Upper lobe of right lung (tissue), 1 donor: ENCODE measurements at places on chromosomes 12 and 14.

GRCh38 chr14:38309522-38310277, 53.8 kb upstream of the CLEC14A start:
- H3K36me3 ChIP-seq: no peaks in the 10 kb centered on the region
- no peak overlapping the region for H3K4me3 ChIP-seq
- H3K27ac ChIP-seq: no peak overlapping the region
- H3K27me3 ChIP-seq: no peaks in the 10 kb centered on the region
- H3K4me1 ChIP-seq: no peaks in the 10 kb centered on the region

GRCh38 chr12:76864791-76865400, 13.9 kb downstream of the CSRP2 start:
- H3K36me3 ChIP-seq: no peaks in the 10 kb centered on the region
- H3K4me3 ChIP-seq: no peak overlapping the region
- H3K27ac ChIP-seq: no peak overlapping the region
- DNase-seq: no peak
- H3K27me3 ChIP-seq: no peaks in the 10 kb centered on the region
- H3K4me1 ChIP-seq: no peaks in the 10 kb centered on the region

GRCh38 chr14:33834466-33835260, 116.2 kb downstream of the EGLN3 start:
- H3K4me1 ChIP-seq: no peaks in the 10 kb centered on the region
- H3K27ac ChIP-seq: no peak overlapping the region
- no peaks in the 10 kb centered on the region for H3K36me3 ChIP-seq
- DNase-seq: no peak
- no peak overlapping the region for H3K4me3 ChIP-seq

- H3K36me3 ChIP-seq: no peaks in the 10 kb centered on the region
- no peak overlapping the region for H3K4me3 ChIP-seq
- H3K27me3 ChIP-seq: no peaks in the 10 kb centered on the region
These were observed 37.1 kb upstream of the PELI2 start for GRCh38 chr14:56081139-56081538.

- no peak overlapping the region for H3K4me3 ChIP-seq
- peaks cover 33% of the 10 kb centered on the region for H3K36me3 ChIP-seq
- no peaks in the 10 kb centered on the region for H3K4me1 ChIP-seq
- no peak for DNase-seq
- H3K27me3 ChIP-seq: no peaks in the 10 kb centered on the region
These were observed 35.5 kb downstream of the TCTN1 start for GRCh38 chr12:110649341-110649847.

DNA sequence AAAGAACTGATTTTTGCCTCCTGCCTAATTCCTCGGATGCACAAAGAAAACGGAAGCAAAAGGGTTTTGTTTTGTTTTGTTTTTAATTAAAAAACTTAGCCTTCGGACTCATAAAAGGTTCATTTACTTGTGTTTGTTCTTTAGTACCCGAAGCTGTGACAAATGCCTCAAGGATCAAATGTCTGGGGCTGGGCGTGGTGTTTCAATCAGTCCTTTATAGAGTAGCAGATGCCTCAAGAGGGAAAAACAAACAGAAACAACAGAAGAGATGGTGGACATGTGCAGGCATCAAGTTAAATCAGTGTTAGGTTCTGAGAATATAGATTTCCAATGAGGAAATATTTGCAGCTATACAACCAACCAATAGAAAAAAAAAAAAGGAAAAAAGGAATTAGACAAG, 1.6 kb upstream of the WIF1 start:
- H3K4me3 ChIP-seq: no peak overlapping the region
- no peak for DNase-seq
- peaks cover 6% of the 10 kb centered on the region for H3K4me1 ChIP-seq
- no peak overlapping the region for H3K27ac ChIP-seq

DNA sequence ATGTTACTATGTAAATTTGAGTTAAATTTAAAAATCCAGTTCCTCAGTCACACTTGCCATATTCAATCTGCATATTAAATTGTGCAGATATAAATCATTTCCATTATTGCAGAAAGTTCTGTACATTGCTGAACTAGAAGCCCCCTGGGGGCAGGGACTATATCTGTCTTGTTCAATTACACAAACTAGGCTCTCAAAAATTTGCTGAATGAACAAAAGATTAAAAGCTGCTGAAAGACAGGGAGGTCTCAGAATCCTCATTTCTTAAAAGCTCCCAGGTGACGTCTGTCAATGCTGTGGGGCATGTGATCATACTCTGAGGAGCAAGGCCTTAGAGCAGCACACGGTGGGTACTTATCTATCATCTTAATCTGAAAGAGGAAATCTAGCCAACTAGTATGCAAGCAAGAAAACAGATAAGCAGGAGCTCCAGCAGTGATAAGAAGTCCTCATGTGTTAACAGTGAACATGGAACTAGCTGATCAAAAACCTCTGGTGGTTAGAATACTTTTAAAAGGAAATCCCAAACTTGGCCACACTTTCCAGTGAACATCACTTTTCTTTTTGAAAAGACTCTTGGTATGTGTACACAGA, 60.5 kb downstream of the APPL2 start:
- no peaks in the 10 kb centered on the region for H3K4me1 ChIP-seq
- no peaks in the 10 kb centered on the region for H3K27me3 ChIP-seq

DNA sequence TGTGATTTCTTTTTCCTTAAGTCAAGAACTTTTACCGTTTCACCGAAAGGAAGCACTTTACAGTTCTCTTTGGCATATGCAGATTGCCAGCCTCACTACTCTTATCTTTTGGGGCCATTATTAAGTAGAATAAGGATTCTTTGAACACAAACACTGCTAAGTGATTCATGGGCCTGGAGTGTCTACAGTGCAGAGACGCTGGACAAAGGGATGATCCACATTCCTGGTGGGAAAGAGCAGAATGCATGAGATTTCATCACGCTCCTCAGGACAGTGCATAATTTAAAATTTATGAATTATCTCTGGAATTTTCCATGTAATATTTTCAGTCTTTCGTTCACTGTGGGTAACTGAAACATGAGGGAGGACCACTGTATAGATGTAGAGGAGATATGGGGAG, 90.2 kb downstream of the TTLL5 start:
- H3K4me1 ChIP-seq: no peaks in the 10 kb centered on the region
- no peak overlapping the region for H3K27ac ChIP-seq
- DNase-seq: no peak
- H3K27me3 ChIP-seq: no peaks in the 10 kb centered on the region
- no peak overlapping the region for H3K4me3 ChIP-seq

- H3K27ac ChIP-seq: no peak overlapping the region
- DNase-seq: no peak
- H3K4me3 ChIP-seq: no peak overlapping the region
- H3K27me3 ChIP-seq: no peaks in the 10 kb centered on the region
These were observed 30.4 kb downstream of the FBXO34 start for GRCh38 chr14:55301437-55302121.

GRCh38 chr14:63996625-63997220, 143.9 kb downstream of the SYNE2 start:
- no peaks in the 10 kb centered on the region for H3K4me1 ChIP-seq
- H3K36me3 ChIP-seq: peaks cover 40% of the 10 kb centered on the region
- DNase-seq: no peak
- H3K27me3 ChIP-seq: no peaks in the 10 kb centered on the region

DNA sequence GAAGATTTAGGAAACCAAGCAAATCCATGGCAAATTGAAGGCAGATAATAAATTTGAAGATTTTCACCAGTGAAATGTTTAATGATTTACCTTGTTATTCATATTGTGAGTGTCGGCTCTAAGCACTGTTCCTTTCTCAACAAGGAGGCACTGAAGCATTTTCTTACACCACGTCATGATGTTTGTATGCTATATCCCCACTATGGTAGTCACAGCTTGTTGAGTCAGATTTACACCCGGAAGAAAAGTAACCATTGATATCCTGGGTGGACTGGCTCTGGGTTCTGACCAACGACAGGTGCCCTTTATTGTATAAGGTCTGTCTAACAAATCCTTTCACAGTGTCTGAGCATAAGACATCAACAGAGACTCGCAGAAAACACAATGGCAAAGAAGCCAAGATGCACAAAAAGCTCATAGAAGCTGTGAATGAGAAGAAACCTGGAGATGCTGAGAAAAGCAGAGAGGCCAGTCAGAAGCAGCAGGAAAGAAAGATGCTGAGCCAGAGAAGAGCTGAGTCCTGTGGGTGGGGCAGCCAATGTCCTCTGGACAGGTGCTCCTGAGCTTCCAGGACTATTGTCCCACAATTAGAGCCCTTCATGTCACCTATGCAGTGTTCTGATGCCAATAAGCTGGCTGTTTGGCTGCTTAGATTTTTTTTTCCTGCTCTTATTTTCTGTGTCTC, 49.7 kb upstream of the ARHGAP5 start:
- no peaks in the 10 kb centered on the region for H3K4me1 ChIP-seq
- H3K27ac ChIP-seq: no peak overlapping the region
- no peak for DNase-seq
- H3K4me3 ChIP-seq: no peak overlapping the region
- no peaks in the 10 kb centered on the region for H3K27me3 ChIP-seq

DNA sequence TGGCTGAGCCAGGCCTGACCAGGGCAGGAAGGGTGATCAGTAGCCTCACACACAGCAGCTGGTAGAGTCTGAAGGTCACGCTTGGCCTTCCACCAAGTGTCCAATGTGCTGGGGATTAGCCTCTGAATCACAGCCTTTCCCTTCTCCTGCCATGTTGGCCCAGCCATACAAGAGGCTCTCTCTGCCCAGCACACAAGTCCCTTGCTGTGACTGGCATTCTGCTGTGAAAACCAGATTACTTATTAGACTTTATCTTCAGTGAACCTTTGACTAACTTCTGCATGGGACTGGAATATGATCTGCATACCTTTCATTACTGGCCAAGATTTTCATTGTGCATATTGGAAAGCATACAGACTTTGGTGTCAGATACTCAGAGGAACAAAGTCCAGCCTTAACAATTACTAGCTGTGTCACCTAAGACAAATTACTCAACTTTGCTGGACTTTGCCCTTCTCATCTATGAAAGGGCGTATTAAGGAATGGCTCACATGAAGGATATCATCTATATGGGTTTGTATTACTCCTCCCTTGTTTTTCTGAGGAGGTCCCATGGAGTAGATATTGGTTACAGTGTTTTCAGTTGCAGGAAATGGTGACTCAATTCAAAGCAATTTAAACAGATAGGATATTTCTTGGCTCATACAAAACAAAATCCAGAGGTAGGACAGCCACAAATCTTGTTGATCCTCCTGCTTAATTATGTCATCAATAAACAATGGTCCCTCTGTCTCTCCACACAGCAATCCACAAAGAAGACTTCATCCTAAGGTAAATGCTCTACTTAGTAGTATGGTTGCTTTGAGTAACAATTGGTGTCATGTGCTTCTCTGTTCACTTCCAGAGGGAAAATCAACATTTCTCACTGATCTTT, 99.6 kb downstream of the DYRK2 start:
- no peak for DNase-seq
- H3K4me1 ChIP-seq: no peaks in the 10 kb centered on the region
- H3K27me3 ChIP-seq: no peaks in the 10 kb centered on the region
- no peaks in the 10 kb centered on the region for H3K36me3 ChIP-seq

DNA sequence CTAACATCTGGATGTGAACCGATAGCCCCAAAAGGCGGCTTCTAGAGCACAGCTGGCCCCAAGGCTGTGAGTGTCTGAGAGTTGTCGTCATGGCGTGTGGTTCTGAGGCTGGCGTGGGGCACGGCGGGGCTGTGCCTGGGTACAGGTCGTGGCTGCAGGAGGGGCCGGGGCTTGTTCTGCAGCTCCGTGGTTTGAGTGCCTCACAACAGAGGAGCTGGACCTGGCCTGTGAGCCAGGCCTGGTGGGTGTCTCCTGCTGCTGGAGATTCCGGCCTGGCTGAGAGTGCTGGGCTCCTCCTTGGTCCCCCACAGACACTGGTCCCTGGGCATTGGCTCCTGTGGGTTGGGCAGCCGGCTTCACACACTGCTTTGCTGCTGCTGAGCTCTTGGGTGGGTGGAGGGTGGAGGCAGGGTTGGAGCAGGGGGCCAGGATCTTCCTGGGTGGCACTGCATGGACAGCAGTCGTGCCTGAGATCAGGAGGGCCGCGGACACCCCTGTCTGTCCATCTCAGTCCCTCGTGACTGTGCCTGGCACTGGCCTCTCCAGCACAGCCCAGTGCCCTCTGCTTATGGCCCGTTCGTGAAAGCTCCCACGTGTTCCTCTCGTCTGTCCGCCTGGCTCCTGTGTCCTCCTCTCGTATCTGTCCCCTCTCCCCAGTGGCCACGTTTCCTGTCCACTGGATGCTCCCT, 31.8 kb upstream of the TEX22 start:
- no peak overlapping the region for H3K27ac ChIP-seq
- no peak overlapping the region for H3K4me3 ChIP-seq
- H3K36me3 ChIP-seq: peaks cover 9% of the 10 kb centered on the region
- no peaks in the 10 kb centered on the region for H3K4me1 ChIP-seq
- no peak for DNase-seq
- H3K27me3 ChIP-seq: no peaks in the 10 kb centered on the region

GRCh38 chr12:62130402-62130801, 129.8 kb upstream of the USP15 start:
- no peak overlapping the region for H3K27ac ChIP-seq
- H3K4me1 ChIP-seq: no peaks in the 10 kb centered on the region
- no peak overlapping the region for H3K4me3 ChIP-seq
- H3K27me3 ChIP-seq: no peaks in the 10 kb centered on the region
- no peak for DNase-seq

DNA sequence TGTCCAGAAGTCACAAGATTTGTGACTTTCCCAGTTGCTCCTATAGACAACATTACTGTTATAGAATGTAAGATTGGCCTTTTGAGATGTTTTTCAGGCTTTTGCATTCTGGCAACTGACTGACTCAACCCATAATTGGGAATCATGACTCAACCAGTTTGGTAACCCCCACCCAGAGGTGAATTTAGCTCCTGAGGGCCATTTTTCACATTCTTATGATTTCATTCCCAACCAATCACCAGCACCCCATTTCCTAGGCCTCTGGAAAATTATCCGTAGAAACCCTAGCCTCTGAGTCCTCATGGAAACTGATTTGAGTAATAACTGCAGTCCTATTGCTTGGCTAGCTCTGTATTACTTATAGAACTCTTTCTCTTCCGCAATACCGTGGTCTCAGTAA, 626.0 kb upstream of the SEL1L start:
- no peaks in the 10 kb centered on the region for H3K4me1 ChIP-seq
- H3K36me3 ChIP-seq: no peaks in the 10 kb centered on the region
- no peaks in the 10 kb centered on the region for H3K27me3 ChIP-seq
- H3K27ac ChIP-seq: no peak overlapping the region

DNA sequence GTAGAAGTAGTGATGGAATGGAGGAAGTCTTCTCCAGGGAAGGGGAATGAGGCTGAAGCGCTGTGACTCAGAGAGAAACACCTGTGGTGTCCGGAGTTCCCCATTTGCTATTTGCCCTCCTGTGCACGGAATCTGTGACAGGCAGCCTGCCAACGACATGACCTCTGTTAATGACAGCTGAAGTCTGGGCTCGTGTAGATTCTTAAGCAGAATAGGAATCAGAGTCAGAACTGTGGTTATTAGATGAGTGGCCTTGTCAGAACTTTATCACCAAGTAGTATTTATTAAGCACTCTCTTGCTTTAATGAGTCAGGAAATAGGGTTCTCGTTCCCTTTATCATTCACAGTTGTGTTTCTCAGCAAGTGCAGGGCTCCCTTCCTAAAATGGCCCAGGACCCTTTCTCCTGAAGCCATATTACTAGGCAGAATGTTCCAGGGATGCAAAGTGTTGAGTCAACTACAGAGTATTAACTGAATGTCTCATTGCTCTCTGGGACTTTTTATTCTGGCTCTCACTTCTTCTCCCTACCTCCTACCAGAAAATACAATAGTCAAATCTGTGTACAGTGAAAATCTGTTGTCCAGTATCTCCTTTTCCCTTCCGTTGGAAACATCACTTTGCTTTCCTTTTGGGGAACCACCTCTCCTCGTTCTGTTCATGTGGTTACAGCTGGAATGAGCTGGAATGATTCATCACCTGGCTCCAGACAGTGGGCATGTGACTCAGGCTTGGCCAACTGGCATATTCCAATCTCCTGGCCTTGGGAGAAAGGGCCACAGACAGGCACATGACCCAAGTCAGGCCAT, 77.8 kb upstream of the MAX start:
- H3K27ac ChIP-seq: no peak overlapping the region
- H3K36me3 ChIP-seq: no peaks in the 10 kb centered on the region
- H3K4me3 ChIP-seq: no peak overlapping the region
- H3K4me1 ChIP-seq: no peaks in the 10 kb centered on the region
